ENCODE measurements at places on chromosomes 6 and 20.

DNA sequence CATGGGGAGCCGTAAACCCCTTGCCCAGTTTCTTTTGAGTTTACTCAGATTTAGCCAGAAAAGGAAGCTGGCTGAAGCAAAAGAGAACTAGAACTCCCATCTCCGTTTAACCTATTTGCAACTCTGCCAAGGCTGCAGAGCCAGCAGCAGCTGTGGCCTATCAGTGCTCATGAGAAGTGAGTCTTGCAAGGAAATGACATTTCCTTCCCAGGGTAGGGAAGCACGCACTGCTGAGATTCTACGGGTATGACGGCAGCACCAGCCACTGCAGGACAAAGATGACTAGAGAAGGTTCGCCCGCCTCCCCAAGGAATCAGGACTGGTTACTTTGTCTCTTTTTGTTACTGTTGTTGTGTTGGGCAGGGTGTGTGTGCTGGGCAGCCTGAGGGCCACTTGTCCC is 47.6 kb downstream of the PPP1R3G start:
- DNase-seq = no peak

DNA sequence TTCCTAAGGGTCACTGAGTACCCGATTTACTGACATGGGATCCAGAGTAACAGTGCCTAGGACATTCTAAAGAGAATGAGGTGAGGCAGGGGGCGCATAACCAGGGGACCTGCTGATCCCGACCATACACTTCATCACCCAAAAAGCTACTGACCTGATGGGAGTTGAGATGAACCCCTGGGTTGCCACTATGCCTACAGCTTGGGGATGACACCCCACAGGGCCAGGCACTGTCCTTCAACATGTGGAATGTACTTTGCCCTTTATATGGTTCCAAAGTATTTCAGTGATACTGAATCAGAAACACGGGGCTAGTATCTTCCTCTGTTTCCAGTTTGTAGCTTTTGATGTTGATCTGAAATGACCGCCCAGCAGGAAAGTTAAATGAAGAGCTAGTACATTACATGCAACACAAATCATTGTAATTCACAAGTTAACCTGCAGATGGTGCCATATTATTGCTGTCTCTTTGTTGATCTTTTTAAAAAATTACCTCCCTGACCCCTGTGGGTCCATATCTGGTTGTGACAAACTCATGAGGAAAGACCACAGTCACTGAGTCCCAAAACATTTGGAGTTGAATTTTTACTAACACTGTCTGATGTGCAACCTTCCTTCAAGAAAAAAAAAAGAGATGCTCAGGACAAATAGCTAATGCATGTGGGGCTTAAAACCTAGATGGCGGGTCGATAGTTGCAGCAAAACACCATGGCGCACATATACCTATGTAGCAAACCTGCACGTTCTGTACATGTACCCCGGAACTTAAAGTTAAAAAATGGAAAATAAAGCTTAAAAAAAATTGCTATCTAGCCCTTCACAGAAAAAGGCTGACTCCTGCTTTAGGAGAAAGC is 42.7 kb upstream of the GCNT2 start:
- no peak for DNase-seq

DNA sequence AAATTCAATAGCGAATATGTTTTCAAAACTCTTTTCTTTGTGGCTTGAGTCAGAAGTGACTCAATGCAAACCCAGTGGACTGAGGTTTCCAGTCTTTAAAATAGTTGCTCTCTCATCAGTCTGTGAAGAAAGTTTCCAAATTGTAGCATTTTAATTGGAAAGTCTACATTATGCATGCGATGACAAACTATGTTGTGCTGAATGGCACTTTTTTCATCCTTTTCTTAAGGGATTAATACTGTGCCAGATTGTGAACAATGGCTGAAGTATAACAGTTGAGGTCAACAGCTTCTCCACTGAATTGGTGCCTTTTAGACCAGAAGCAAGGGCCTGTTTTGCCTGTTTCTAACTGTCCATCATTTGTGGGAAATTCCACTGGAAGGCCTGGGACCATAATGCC is 377.1 kb downstream of the BTBD9 start:
- no peak for DNase-seq

DNA sequence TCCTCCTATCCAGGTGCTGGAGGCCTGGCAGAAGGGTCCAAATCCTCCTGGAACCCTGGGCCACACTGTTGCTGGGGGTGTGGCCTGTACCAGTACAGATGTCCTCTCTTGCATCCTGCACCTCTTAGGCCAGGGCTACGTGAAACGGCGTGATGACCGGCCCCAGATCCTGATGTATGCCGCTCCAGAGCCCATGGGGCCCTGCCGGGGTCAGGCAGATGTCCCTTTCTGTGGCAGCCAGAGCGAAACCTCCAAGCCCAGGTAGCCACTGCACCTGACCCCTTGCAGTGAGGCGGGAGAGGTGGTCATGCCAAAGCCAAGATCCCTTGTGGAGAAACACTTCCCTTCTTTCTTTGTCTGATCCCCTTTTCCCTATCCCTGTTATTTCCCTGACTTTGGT is 14.2 kb downstream of the DNPH1 start:
- DNase-seq = no peak

DNA sequence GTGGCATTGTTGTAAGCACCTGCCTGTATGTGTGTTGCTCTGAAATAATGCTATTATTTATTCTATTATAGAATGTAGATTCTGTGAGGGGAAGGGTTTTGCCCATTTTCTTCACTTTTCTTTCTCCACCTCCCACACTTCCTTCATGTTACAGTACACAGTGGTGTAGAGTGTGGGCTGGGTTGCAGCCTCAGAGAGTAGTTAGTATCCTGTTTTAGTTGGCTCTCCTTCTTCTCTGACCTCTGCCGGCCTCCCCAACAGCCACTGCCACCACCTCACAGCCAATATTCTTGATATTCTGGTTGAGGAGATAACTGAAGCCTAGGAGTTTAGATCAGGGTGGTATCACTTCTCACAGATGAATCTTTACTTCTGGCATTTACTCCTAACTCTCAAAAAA is 143.4 kb downstream of the BCKDHB start:
- DNase-seq = no peak

- no peak for DNase-seq
Observed at GRCh38 chr6:111757342-111757741, 115.9 kb downstream of the FYN start.

- no peak for DNase-seq
Observed at GRCh38 chr6:116439522-116440051, 21.6 kb upstream of the CALHM6 start.

- no peak for DNase-seq
Observed at GRCh38 chr6:118354641-118355040, 193.5 kb upstream of the PLN start.

- no peak for DNase-seq
Observed at GRCh38 chr6:112986321-112986720, 639.2 kb downstream of the RFPL4B start.

GRCh38 chr6:88662163-88662580 is 301.2 kb downstream of the RNGTT start:
- no peak for DNase-seq

DNA sequence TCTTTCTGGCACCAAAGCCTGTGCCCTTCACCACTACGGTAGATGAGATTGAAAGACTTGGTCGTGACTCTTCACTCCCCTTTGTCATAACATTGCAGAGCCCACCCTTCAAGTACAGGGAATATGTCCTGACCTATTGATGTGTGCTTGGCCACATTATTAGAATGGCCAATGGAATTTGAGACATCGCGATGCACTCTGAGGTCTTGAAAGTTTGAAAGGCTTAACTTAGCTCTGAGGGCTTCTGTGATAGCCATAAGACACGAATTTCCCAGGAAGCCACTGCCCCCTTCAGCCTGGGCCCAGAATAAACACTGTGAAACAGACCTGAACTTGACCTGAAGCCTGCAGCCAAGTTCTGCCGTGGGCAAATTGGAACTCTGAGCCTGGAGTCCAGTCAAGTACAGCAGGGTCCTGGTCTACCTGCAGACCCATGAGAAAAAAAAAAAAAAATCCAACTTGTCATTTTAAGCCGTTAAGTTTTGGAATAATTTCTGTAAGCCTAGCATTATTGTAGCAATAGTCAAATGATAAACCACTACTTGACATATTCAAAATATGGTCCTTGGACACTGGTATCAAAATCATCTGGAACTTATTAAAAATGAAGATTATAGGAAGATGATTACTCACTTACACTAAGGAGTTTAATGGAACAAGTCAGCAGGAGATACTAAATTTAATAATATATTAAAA is 36.9 kb upstream of the TRAF3IP2 start:
- DNase-seq = no peak

DNA sequence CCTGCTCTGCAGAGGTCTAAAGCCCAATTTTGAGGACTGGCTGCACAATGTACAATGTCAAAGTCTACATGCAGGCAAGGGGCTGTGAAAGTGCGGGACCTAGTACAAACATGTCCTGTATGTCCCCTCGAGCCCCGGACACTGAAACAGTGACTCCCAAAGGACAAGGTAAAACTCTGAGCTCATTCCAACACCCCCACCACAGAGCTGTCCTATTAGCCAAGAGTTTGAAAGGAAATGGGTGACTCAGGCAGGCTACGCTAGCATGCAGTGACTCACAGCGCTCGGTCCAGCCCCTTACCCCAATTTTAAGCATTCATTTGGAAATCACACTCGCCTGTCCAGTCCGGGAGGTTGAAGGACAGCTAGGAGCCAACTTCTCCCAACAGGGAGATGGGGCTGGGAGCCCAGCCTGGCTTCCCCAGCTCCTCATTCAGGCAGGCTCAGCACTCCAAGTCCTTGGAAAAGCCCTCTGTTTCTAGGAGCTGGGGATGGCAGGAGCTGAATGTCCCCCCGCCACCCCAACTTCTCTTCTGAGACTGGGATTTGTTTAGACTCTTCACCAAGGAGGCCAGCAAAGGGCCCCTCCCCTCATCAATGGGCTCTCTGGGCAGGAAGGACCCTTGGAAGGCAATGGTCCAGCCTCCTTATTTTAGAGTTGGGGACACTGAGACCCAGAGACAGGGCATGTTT is 3.9 kb downstream of the SDC4 start:
- no peak for DNase-seq

DNA sequence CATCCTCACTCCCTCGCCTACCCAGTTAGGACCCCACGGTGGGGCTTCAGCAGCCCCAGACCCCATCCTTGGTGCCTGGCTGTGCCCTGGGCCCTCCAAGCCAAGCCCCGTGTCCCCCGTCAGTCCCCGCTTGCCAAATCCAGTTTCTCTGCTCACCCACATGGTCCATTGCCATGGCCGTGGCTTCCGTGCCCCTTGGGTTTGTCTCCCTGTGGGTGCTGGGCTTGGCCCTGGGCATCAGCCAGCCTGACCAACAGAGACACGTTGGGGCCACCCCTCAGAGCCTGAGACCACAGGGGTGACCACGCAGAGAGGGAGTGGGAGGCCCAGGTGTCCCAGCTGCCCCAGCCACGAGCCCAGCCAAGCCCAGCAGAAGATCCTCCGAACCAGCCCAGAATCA is 7.7 kb downstream of the SS18L1 start:
- DNase-seq = no peak

DNA sequence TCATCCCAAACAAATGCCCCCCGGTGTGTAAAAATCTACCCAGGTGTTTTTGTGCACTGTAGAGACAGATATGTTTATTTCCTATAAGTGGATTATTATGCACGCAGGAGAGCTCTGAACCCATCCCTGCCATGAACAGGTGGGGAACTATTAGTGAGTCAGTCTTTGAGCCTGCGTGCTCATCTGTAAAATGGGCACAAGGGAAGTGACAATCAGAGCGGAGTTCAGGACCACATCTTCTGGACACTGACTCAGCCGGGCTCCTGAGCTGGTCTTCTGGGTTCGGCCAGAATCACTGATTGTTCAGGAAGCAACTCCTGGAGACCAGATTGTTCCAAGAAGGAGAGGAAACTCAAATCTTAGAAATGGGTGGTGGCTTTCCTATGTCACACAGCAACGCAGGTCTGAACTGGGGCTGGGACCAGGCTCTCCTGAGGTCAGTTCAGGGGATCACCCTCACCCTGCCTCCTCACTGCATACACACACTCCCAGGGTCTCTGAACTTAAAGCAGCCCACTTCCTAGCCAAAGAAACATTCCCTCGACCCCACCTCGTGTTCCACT is 27.3 kb upstream of the TGM2 start:
- DNase-seq = no peak

GRCh38 chr6:90406957-90407356 is 110.3 kb upstream of the BACH2 start:
- no peak for DNase-seq

- no peak for DNase-seq
Observed at GRCh38 chr6:53287336-53288225, 61.2 kb downstream of the ELOVL5 start.

All from activated T-helper 9 cell treated with anti-CD3 and anti-CD28 coated beads, Interleukin-2, amount 50 U/mL, for 16 hours (primary cell).